ENCODE measurements at places on chromosomes 6 and 20.

GRCh38 chr6:1651362-1651761 lies 41.6 kb downstream of the FOXC1 start:
- DNase-seq: no peak

DNA sequence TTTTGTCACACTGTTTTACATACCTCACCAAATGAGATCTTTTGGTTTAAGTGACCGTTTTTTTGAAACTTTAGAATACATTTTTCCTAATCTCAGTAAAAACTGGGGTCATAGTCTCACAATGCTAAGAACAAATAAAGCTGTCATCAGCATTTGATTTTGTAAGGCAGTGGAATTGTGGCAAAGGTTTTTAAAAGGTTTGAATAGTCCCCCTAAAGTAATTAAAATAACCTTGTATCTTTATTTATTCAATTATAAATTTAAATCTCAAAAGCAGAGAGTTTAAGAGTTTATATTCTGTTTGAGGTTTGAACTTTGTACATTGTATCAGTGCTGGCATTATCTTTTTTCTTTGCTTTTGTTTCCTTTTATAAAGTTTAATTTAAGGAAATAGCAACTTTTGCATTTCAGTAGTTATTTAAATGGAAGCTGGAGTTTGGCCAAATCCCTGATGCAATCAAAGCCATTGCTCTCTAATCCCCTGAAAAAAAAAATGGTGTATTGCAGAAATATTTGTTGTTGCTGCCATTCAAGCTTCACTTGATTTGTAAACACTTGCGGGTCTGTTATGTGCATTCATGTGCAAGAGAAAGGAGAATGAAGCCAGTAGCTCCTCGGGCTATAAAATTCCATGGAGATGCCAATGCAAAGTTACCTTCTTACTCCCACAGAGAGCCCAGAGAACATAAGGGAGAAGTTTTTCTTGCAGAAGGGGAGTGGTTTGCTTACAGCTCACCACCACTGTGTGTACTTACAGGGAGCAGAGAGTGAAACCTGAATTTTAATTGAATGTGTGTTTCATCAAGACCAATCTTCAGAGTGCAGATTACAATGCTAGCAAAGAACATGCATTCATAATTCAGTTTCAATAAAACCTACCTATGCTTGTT lies 391.8 kb downstream of the ARHGAP18 start:
- no peak for DNase-seq

DNA sequence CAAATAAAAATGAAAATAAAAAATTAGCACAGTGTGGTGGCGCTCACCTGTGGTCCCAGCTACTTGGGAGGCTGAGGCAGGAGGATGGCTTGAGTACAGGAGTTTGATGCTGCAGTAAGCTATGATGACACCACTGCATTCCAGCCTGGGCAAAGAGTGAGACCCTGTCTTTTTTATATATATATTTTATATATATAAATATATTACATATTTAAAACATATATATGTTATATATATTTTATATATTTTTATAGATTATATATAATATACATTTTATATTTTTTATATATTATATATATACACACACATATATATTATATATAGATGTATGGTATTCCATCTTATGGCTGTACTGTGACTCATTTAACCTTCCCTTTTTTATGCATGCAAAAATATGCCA lies 87.6 kb upstream of the PMEPA1 start:
- no peak for DNase-seq

DNA sequence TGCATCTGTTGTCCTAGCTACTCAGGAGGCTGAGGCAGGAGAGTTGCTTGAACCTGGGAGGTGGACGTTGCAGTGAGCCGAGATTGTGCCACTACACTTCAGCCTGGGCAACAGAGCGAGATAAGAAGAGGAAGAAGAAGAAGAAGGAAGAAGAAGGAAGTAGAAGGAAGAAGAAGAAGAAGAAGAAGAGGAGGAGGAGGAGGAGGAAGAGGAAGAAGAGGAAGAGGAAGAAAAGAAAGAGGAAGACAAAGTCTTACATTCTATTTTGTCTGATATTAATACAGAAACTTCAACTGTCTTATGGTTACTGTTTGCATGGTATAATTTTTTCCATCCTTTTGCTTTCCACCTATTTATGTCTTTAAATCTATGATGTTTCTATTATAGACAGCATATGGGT lies 7.2 kb upstream of the NELFCD start:
- no peak for DNase-seq

- no peak for DNase-seq
Observed at GRCh38 chr6:157229713-157230112, 93.6 kb downstream of the TMEM242 start.

DNA sequence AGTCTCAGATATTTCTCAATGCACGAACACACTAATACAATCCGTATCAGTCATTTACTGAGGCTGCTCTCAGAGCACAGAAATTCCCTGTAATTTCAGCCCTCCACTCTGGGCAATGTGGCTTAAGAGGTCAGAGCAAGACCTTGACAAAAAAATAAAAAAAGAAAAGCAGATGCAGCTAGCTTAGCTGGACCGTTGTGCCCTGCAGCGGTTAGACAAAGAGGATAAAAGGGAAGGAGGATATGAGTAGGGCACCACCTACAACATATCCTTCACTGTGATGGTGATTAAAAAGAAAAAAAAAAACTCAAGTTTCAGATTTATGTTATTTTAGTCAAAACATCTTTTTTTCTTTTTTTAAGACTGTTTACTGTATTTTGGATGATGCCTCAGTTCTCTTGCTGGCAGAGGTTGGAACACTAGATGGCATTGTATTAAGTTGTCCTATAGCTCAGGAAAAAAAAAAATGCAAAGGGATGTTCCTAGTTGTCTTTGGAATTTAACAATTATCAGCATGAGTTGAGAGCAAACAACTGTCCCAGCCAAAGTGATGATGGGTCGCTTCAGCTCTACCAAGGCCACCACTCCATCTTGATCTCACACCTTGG lies 59.9 kb downstream of the ANKEF1 start:
- no peak for DNase-seq
